Stimulated activated CD4-positive, alpha-beta T cell treated with anti-CD3 and anti-CD28 coated beads, Interleukin-4, amount 100 ng/mL, for 48 hours (primary cell): ENCODE measurements at places on chromosomes 16 and 17.

DNA sequence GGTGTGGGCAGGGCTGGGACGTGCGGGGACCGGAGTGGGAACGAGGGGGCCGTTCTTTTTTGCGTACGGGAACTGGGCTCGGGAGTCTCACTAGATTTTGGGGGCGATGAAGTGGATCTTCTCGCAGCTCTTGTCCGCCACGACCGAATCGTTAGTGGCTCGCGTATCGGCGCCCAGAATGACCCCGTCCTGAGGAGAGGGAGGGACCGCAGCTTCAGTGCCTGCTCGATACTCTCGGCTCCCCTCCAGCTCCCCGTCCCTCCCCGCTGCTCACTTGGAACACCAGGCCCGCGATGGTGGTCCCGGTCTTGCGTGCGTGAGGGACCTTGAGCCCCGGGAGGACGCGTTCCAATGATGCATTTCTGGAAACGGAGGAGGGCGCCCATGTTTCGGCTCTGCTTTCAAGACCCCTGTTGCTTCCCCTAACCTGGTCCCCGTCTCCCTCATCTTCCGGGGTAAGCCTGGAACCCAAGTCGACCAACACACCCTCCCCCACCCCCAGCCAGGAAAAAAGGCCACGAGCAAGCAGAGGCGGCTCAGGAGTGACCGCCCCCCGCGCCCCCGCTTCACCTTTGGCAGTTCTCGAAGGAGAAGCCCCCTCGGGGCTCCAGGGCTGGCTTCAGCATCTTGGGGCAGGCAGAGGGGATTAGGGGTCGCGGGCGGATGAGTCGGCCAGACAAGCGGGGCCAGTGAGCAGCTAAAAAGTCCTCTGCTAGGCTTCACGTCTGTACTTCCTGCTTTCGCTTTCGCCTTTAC lies at the start of gene PSMB10:
TSS of gene PSMB10 (minus strand) at position 727 of the 756 bp plus-strand sequence. CDS start at position 626, 101 bp downstream.
- no peak for DNase-seq

GRCh38 chr17:67639979-67640378 lies 77.8 kb upstream of the NOL11 start:
- no peak for DNase-seq

- no peak for DNase-seq
Observed at GRCh38 chr16:19135201-19135842, 21.6 kb downstream of the ITPRIPL2 start.

- no peak for DNase-seq
Observed at GRCh38 chr16:17129971-17130370, 340.8 kb downstream of the XYLT1 start.

- DNase-seq: no peak
Observed at GRCh38 chr17:58094118-58094517, 10.9 kb downstream of the DYNLL2 start.

- DNase-seq: no peak
Observed at GRCh38 chr16:73189136-73189535, 141.2 kb upstream of the ZFHX3 start.

GRCh38 chr17:75271955-75272847 lies 1.2 kb upstream of the MIF4GD start:
- DNase-seq: no peak

GRCh38 chr16:22743401-22743800 lies 70.6 kb upstream of the HS3ST2 start:
- DNase-seq: no peak

DNA sequence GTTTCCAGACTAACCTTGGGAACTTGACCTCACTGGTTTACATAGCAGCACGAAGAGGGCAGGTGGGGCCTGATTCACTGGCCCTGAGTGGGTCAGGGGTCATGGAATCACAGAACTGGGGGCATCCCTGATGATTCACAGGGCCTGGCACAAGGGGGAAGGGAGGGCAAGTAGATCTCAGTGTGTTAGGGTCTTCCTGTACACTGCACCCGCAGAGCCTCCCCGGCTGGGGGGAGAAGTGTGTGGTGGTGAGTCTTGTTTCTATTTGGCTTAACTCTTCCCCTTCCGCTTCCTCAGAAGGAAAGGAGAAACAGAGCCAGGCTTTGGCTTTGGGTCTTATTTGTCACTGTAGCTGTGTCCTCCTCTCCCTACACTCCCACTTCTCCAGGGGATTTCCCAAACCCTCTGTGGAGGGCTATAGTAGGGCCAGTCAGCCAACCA lies 3.7 kb downstream of the STARD3 start:
- DNase-seq: no peak

DNA sequence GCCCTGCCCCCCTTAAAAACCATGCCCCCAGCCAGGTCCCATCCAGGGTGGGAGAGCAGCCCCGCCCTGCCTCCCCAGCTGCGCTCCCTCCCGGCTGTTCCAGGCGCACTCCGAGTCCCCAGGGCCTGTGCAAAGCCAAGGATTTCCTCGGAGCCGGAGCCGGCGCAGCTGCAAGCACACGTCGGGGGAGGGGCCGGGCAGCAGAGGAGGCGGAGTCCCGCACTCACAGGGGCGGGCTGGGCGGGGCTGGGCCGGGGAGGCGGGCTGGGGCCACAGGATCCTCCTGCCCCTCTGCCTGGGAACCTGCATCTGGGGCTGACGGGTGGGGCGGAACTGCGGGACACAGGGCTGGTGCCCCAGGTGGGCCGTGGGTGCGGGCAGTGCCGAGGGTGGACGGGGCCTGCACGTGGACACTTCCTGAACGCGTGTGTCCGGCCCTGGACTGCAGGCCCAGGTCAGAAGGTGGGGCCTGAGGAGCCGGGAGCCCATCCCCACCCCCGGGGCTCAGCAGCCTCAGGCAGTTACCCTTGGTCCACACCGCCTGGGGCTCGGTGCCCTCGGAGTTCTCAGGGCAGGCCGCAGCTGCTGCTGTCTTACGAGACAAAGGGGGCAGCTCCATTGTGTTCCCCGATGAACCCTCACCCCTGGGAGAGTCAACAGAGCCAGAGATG lies 24.0 kb upstream of the SSTR5 start:
- DNase-seq: peak; percentile 20

- no peak for DNase-seq
Observed at GRCh38 chr17:73582359-73582758, 61.9 kb downstream of the SDK2 start.

GRCh38 chr17:77649717-77650211 lies 308.7 kb upstream of the TNRC6C start:
- no peak for DNase-seq

- peak; percentile 35 for DNase-seq
Observed at GRCh38 chr16:55944377-55944802, 69.2 kb upstream of the CES5A start.

GRCh38 chr16:58462997-58463941 lies 36.7 kb upstream of the NDRG4 start:
- DNase-seq: no peak

DNA sequence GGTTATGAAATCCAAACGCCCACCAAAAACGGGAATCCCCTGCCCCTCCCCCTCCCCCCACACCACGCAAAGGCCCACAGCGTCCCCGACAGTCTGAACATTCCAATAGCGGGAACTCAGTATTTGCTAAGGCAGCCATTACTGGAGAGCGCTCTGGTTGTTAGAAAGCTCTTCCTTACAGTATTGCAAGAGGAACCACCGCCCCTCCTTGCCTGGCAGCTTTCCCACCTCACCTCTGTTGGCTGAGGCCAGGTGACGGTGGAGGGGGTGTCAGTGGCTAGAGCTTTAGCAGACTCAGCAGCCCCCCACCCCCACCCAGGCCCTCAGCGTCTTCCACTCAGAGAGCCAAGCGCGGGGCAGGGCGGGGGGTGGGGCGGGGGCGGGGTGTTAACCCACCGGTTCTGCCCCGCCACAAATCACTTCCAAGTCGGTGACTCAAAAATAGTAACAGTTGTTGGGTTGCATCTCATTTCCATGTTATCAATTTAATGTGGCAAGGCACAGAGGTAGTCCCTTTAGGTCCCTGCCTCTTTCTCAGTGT lies 2.2 kb upstream of the PLEKHH3 start:
- no peak for DNase-seq
